ENCODE measurements at places on chromosomes 6 and 20. TPM values are rescaled to one million over a fixed set of nuclear protein-coding genes. Genes with fewer than 3 reads are reported as not detected.

DNA sequence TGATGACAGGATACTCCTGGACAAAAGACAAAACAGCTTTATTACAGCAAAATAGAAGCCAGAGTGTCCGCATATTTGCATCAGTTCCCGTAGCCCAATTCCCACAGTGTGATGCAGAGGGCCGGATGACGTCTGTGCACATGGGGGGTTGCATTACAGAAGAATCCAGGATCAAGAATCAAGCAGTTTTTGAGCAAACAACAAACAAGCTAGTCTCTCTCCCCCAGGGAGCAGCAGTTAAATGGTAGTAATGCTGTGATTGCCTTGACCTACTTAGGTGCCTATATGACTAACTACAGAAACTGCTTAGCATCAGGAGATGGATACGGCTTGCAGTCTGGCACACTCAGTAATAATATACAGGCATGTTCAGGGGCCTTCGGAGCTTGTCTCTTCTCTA, 3.2 kb upstream of the SDHAF4 start:
- no peak for DNase-seq

DNA sequence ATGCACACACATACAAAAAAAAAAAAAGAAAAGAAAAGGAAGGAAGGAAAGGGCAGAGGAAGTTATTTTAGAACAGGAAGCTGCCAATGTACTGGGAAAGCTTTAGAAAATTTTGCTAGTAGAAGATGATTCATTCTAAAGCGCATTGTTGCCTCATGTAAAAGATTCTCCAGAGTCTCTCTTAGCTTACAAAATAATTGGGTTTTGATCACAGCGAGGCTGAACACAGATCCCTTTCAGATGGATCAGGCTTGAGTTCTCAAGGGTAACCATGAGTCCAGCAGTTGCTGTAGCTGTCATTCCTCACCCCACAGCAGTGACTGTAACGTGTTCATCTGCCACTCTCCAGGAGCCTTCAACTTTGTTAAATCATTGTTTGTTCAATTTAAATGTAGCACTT, 81.9 kb downstream of the PHACTR2 start:
- no peak for DNase-seq

DNA sequence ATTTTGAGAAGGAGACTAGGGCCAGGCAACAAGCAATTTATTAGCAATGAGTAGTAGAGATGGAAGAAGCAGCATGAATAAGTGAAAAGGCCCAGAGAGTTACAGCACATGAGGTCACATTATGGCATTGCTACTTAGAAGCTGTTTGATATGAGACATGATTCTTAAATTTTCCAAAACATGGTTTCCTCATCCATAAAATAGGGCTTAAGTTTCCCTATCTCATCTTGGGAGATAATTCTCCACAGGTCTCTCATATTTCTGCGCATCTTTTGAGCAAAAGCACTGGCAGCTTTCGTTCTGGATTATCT, 656.1 kb downstream of the EPHA7 start:
- no peak for DNase-seq

GRCh38 chr20:62237801-62238568, at the start of gene OSBPL2:
Gene OSBPL2, plus strand, starts transcription at chr20:62238521. Its CDS starts 17,664 bp downstream, at chr20:62256185.
- DNase-seq: peak; percentile 99

- DNase-seq: no peak
Observed at GRCh38 chr20:32364554-32365208, 6.5 kb downstream of the ASXL1 start.

GRCh38 chr6:47308552-47309290, 984 bp downstream of the TNFRSF21 start:
- peak; percentile 14 for DNase-seq

DNA sequence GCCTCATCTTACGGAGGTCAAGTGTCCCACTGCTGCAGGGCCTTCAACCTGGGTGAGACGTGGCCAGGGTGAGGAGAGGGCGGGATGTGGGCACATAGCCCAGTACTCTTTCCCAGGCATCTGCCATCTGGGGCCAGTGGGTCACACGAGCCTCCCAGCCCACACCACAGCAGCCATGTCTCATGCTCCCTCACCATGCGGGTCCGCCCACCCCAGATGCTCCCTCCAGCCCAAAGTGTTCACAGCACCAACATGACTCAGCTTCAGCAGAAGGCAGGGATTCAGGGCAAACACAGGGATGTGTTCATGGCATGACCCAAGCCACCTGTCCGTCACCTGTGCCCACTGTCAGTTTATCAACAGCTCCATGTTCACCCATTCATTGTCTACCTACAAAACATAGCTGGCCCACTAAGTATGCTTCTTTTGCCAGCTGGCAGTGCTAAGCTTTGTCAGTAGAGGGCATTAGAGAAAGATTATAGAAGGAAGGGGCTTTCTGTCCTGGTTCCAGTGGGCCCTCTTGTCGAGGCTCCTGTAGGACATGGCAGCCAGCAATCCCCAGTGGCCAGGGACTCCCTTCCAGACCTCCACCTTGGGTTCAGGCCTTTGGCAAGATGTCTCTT, 109.2 kb downstream of the FOXF2 start:
- no peak for DNase-seq

DNA sequence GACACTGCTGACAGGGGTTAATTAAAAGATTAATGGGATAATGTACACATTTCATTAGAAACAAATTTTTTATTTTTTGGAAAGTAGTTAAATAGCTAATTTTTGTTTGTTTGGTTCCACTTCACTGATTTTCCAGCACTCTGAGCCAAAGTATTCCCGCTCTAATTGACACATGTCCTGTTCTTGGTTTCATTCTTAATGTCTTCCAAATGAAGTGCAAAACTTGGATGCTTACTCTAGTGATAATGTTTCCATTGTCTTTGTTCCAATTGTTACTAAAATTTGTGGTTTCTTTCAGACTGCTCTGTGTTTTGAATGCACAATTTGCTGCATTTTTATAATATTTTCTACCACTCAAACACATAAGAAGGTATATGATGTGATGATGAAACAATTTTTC, 794.3 kb downstream of the PHF3 start:
- DNase-seq: no peak

DNA sequence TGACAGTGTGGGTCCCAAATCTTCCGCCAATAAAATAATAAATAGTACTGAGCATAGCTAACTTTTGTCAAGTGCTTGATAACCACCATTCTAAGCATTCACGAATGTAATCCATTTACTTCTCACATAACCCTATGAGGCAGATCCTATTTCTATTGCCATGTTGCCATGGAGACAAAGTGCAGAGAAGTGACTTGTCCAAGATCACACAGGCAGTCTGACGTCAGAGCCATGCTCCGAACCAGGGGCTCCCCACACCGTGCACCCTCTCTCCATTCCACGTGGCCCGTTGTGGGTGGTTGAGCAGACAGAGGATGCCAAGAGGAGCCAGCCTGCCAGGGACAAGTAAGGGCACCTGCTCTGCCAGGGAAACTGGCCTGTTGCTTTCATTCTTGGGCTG, 38.9 kb downstream of the CDH22 start:
- no peak for DNase-seq

DNA sequence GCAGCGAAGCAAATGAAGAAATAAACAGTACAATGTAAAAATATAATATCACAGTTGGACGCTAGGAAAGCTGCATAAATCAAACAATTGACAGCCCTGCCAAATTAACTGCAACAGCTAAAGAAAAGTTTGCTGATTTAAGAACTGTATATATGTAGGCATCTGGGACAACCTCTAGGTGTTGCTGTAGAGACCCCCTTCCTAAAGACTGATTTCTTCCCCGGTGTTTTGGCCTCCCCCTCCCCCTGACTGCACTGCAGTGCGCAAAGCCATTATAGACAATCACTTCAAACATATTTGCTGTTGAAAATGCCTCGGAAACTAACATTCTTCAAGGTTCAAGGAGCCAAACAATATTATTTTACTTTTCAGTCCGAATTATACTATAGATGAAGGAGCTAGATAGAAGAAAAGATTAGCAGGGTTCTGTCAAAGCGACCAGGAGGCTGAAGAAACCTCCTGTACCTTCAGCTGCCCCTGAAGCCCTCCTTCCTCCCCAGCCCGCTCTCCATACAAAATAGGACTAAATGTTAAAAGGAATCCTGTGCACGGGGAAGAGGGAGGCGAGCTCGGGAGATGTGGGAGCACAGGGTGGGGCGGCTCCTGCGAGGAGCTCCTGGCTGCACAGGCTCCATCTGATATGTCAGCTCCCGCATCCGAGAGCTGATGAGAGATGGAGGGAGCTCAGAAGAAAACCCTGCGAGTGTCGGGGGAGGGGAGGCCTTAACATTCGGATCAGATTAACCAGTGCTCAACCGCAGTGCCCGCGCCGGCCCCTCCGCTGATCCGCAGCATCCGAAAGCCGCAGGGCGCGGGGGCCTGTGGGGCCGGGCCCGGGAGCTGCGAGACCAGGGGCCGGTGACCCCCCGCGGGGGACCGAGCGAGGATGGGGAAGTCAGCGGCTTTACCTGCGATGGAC, 822 bp downstream of the ELOVL4 start:
- DNase-seq: peak; percentile 9

DNA sequence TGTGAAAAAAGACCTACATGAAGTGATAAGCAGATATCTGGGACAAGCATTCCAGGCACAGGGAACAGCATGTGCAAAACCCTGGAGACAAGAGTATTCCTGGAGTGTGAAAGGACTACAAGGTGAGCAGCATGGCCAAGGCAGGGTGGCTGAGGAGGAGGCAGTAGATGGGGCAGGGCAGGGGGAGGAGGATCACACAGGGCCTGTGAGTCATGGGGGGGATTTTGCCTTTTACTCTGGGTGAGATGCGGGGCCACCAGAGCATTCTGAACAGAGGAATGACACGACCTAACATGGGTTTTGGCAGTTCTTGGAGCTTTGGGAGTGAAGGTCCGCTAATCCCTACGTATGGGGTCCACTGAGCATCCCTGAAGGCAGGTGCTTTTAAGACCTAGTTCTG, 69.8 kb upstream of the CCN6 start:
- no peak for DNase-seq

DNA sequence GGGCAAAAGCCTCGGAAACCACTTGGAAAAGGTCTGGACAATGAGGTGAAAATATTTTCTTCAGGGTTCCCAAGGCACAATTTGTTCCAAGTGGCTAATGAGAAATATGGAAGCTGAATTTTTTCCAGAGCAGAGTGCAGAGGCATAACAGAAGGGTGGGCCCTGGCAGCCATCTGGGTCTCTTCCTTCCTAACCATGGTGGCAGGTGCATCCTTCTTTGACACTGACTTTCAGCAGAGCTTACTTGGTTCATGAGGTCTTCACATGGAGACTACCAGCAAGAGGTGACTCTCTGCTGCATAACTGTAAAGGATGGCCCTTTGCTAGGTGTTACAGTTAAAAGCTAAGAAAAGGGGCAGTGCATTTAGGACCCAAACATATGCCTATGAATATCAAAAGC, 522.9 kb downstream of the KIF16B start:
- DNase-seq: no peak

- DNase-seq: no peak
Observed at GRCh38 chr6:157229713-157230112, 93.6 kb downstream of the TMEM242 start.

DNA sequence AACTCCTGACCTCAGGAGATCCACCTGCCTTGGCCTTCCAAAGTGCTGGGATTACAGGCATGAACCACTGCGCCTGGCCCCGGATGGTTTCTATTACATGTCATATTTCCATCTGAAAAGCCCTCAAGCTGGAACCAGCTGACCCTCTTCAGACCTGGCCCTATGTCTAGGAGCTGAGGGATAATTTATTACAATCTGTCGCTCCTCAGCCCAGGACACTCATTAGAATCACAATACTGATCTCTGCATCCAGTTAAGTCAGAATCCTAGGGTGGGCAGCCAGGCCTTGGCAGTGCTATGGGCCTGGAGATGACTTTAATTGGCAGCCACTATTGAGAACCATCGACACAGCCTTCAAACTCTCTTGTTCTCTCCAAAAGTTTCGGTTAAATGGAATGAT, 162.6 kb upstream of the SNX9 start:
- no peak for DNase-seq

DNA sequence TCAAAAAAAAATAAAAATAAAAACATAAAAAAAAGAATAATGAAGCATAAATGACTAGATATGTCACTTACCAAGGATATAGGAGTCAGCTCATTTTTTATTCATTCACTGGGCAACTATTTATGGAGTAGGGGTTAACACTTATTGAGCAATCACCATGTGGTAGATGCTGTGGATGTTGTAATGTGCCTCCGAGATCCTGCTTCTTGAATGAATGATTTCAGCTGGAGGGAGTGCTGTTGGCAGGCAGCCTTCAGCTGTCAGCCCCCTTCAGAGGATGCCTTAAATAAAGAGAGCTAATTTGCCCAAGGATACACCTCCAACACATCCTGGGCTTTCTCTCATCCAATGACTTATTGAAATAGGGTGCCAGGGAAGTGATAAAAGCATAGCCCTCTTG, 229.5 kb upstream of the DTNBP1 start:
- no peak for DNase-seq

- no peak for DNase-seq
Observed at GRCh38 chr6:9801249-9801754, 613.6 kb downstream of the TFAP2A start.

GRCh38 chr20:50517817-50518154, 7.6 kb downstream of the PTPN1 start:
- DNase-seq: no peak

GRCh38 chr6:3566812-3567211, 110.0 kb upstream of the SLC22A23 start:
- no peak for DNase-seq

- no peak for DNase-seq
Observed at GRCh38 chr6:154605178-154605881, 94.8 kb upstream of the CNKSR3 start.

DNA sequence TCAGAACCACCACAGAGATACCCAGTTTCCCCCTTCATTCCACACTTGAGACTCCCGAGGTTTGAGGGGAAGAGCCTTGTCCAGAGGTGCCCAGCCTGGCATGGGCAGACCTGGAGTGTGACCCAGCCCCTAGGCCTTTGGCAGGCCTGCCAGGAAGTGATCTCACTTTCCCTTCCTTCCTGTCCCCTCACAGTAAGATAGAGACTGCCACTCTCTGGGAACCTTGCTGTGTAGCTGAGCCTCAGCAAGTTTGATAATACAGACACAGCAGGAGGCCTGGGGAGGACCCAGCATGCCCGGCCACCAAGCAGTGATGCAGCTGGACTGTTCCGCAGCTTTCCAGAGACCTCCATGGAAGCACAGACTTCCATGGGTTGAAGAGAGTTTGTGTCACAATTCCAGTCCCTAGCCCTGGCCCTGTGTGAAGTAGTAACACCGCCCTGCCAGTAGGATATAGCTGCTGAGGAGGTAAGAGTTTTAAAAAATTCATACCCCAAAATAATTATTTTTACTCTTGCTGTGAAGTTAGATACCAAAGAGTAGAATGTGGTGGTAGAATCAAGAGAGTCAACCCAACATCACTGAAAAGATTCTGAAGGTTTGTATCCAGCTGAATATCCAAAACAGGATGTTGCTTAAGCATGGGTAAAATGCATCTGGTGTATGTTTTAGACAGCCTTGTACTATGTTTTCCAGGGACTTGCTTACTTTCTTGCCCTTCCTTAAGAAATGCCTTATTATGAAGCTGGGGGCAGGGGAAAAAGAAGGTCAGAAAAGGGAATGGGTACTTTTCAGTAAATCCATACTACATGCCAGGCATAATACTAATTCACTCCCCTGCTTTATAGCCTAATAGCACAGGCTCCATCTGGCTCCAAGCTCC, 16.3 kb downstream of the PKIG start:
- no peak for DNase-seq

GRCh38 chr20:57991211-57991881, 237.1 kb downstream of the ANKRD60 start:
- no peak for DNase-seq

Gene FAXC
- total RNA-seq: 6.5 TPM

Gene PTPRK
- 32.0 TPM for total RNA-seq

Gene PLG
- total RNA-seq: 0.17 TPM

Gene HRH3
- 0.18 TPM for total RNA-seq

Gene POU5F1
- 3.4 TPM for total RNA-seq

Gene FOXA2
- total RNA-seq: 0.34 TPM

Gene COX4I2
- 0.41 TPM for total RNA-seq

Gene SNTA1
- 25.4 TPM for total RNA-seq

Gene TBX18
- 3.4 TPM for total RNA-seq
